ENCODE measurements at places on chromosomes 5 and 9.

DNA sequence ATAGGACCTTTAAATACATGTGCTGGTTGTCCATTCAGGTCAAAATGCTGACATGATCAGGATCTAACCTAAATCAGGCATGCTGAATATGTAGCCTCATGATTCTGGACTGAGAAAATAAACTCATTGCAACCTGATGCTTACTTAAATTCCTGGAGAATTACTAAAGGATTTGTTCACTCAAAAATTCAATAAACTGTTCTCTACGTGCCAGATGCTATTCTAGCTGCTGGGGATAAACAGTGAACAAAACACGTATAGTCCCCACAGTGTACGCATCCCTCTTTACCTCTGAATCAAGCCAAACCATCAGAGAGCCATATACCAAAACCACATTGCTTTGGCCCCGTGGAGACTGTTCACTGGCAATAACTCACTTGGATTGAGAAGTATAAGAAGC is 6.1 kb downstream of the SCAI start:
- no peak for DNase-seq

- no peak for DNase-seq
Measured at GRCh38 chr9:91843623-91844148, 106.3 kb downstream of the ROR2 start.

DNA sequence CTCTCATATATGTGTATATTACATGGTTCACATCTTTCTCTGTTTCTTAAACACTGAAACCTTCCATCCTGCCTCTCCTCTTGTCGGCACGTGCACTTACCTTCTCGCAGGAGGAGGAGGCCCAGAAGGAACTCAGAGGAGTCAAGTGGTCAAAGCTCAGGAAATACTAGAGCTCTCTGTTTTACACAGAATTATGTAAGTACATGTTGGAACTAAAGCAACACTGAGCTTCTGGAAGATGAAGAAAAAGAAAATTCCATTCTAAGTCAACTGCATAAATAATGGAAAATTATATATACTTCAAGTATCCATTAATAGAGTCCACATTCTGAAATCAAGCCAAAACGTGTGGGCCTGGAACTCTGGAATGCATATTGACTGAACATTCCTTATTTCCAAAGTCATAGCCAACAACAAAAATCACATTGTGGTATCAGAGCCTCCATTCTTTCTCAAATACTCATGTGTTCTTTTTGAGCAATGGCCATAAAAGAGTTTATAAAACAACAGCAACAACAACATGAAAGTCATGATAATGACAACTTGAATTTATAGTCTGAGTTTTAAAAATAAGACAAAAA is 121.5 kb upstream of the RAI14 start:
- DNase-seq = no peak

GRCh38 chr5:109100971-109101370 is 308.8 kb downstream of the PJA2 start:
- no peak for DNase-seq

DNA sequence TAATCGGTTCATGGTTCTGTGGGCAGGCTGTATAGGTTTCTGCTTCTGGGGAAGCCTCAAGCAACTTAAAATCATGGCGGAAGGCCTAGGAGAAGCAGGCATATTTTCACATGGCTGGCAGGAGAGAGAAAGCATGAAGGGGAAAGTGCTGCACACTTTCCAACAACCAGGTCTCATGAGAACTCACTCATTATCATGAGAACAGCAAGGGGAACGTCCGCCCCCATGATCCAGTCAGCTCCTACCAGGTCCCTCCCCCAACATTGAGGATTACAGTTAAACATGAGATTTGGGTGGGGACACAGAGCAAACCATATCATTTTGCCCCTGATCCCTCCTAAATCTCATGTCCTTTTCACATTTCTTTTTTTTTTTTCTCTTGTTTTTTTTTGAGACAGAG is 82.1 kb downstream of the EHMT1 start:
- no peak for DNase-seq

- DNase-seq = no peak
Measured at GRCh38 chr5:6510973-6511372, 62.3 kb downstream of the UBE2QL1 start.

DNA sequence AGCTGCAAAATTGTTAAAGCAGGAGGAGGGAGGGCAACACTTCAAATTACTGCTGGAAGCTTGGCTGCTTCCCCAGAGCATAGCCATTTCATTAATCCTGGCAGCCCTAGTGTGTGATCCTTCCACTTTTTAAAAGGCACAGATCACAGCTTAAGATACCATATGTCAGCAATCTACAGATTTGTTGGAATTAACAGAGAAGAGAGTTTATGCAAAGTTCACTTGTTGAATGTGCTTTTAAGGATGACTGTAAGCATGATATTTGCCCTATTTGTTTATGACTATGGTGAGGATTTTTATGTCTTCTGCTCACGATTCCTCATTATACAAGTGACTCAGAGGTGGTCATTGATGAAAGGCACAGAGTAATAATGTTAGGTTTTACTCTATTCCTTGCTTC is 156.0 kb upstream of the CDKN2B start:
- DNase-seq = no peak

GRCh38 chr5:10863763-10864383 is 102.8 kb upstream of the DAP start:
- peak; percentile 31 for DNase-seq

DNA sequence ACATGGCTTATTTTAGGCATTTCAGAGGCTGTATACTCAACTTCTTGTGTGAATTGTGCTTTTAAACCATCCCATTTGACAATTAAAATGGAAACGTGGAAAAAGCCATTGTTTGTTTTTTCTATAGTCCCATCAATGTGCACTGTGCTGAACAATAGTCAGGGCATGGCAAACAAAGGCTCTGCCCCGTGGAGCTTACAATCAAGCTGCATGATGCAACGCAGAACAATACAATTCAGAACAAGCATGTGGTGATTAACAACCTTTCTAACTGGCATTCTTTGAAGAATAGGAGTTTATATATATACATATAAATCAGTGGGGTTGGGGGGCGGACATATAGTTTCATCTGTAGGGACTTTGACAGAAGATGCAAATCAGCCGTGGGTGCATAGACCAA is 2125.4 kb upstream of the WWC1 start:
- peak; percentile 35 for DNase-seq

DNA sequence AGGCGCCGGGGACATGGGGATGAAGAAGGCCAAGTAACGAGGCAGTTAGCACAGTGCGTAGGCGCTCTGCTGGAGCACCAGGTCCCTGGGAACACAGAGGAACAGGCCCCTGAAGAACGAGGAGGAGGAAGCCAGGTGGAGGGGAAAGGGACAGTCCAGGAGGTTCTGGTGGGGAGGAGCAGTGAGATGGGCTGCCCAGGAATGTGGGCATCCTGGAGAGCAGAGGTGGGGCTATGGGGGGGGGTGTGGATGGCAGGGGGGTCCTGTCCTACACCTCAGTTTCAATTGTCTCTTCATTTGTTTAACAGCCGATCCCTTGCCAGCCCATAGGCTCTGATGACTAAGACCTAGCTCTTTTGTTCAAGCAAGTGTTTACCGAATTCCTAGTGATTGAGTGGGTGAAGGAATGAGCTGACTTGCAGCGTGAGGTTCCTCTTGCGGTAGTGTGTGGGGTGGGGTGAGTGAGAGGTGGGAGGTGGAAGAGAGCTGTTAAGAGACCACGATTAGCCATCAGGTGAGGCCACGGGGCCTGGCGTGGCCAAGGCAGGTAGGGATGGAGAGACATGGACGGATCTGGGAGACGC is 8.4 kb upstream of the PHYHD1 start:
- DNase-seq = no peak

DNA sequence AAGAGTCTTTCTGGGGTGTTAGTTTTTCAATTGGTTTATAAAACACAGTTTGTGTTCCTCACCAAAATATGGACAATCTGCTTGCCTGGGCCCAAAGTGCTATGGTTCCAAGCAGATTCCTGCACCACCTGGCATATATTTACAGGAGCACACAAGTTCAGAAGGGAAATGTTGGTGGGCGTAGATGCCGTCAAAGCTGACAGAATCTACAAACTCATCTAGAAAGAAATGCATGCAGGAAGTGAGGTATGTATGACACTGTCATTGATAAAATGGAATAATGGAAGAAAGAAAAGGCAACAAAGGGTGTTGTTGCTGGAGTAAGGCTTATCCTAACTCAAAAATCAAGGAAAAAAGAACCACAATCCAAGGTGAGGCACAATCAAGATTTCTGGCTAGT is 225.8 kb downstream of the MLLT3 start:
- DNase-seq = no peak

GRCh38 chr5:122863240-122863639 is 17.8 kb downstream of the SNX24 start:
- DNase-seq = no peak

- DNase-seq = no peak
Measured at GRCh38 chr9:124251605-124252378, 6.0 kb upstream of the NEK6 start.

DNA sequence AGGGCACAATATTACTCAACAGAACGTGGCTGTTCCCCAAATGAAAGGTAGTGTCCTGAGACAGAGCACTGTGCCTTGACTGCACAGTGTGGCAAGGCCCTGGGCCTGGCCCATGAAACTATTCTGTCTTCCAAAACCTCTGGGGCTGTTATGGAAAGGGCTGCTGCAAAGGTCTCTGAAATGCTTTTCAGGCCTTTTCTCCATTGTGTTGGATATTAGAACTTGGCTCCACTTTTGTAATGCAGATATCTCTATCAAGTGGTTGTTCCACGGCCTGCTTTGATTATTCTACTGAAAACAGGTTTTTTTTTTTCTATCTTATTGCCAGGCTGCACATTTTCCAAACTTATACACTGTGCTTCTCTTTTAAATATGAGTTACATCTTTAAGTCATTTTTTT is 777.5 kb upstream of the TYRP1 start:
- DNase-seq = no peak

GRCh38 chr9:129140397-129141065 is 29.3 kb downstream of the PTPA start:
- peak; percentile 36 for DNase-seq

- no peak for DNase-seq
Measured at GRCh38 chr9:15086778-15087324, 176.6 kb upstream of the FREM1 start.

GRCh38 chr5:113421693-113422092 is 13.1 kb downstream of the TSSK1B start:
- DNase-seq = no peak

GRCh38 chr9:124412228-124412575 is 3.0 kb downstream of the PSMB7 start:
- no peak for DNase-seq

GRCh38 chr5:132608107-132608506 is 49.9 kb upstream of the IL13 start:
- DNase-seq = no peak

DNA sequence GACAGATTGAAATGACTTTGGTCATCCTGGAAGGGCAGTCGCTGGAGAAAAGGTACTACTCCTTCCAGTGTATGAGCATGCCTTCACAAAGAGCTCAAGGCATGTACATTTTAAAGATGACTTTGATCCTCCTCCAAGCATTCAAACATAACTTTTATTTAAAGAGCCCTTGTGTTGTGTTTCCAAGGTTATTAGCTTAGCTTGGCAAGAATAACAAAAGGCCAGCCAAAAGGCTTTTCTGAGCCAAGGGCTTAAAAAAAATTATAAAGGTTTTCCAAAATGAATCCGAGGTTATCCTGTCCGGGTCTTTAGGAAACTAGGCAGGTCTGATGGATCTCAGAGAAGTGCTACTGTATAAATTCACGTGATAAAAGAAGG is 71.0 kb upstream of the PLPP6 start:
- DNase-seq = no peak

DNA sequence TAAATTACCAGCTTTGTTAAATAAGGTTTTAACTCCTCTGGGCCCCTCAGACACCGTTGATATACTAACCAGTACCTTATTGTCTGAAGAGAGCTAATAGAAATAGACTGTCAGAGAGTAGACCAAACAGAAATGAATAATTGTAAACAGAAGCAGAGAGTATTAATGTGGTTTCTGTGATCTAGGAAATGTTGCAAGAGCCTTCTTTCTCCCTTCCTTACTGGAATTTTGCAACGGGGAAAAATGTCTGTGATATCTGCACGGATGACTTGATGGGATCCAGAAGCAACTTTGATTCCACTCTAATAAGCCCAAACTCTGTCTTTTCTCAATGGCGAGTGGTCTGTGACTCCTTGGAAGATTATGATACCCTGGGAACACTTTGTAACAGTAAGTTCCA is 5.1 kb downstream of the TYRP1 start:
- DNase-seq = no peak

- DNase-seq = no peak
Measured at GRCh38 chr9:134515026-134515821, 126.4 kb upstream of the COL5A1 start.

DNA sequence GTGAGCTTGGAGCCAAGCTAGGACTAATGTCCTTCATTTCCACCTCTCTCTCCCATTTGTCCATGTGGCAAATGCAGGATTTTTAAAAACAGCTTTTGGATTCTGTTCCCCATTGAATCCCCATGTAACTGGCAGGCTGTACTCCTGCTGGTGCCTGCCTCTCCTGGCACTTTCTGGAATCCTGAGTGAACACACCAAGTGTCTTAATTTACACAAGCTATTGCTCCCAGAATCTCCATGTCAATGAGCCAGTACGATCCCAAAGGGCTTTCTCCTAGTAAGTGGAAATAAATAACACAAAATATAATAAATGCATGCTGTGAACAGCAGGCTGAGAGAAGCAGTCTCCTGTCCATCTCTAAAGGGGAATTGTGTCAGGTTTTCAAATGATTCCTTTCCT is 88.4 kb upstream of the WWC1 start:
- no peak for DNase-seq

DNA sequence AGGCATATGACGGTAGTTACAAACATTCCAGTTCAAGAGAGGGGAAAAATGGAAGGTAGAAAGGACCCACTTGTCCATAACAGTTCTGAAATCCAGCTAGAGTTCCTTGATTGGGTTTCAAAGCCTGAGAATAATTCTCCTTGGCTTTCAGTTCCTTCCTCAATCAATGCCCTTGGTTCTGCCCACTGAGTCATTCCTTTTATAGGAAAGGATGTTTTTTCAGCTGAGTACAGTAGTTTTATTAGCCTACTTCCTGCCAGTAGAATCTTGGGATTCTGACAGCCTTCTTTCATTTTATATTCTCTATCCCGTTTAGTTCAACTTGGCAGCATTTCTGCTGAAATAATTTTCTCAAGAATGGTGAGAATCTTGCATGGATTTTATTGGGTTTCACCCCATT is 386.9 kb upstream of the SMC2 start:
- no peak for DNase-seq

DNA sequence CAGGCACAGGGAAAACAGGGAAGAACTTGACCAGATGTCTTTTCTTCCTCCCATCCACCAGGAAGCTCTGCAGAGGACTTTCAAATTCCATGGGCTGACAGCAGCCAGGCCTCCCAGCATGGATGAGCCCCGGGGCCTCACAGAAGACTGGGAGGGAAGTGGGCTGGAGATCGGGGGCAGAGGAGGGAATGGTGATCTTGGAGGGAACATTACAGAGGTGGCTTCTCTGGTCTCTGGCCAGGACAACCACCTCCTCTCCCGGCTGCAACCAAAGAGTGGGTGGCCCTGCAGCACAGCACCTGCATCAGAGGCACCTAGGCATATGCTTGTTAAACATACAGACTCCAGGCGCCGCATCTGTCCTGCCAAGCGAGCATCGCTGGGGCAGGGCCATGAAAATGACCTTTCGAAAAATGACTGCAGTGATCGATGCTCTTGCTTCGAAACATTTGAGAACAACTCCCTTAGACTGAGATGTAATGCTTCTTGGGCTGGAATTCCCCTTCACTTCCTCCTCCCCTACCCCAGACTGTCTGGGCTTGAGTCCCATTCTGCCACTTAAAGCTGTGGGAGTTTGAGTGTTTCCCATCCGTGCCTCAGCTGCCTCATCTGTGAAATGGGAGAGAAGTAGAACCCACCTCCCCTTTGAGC is 68.7 kb upstream of the UNC5A start:
- DNase-seq = no peak
